ENCODE measurements at places on chromosomes 12 and 14.

GRCh38 chr12:116420227-116420880, 138.8 kb upstream of the MAP1LC3B2 start:
- no peak for DNase-seq

DNA sequence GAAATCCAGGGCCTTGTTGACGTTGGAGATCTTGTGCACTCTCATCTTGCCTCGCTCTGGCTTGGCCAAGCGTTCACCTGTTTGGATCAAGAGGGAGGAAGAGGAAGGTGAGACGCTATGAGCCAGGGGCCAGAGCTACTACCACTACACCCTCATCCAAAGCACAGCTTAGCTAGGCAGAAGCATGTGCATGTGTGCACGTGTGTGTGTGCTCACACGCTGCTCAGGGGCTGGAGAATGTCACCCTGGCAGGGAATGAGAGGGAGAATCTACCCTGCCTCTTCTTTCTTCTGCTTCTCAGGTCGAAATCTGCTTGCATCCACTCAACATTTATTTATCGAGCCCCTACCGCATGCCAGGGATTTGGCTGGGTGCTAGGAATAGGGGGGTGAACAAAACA, 58.1 kb downstream of the ACTN1 start:
- DNase-seq = no peak

- DNase-seq = peak; percentile 76
These were observed 1.5 kb upstream of the SRRM4 start for GRCh38 chr12:118979763-118980406.

DNA sequence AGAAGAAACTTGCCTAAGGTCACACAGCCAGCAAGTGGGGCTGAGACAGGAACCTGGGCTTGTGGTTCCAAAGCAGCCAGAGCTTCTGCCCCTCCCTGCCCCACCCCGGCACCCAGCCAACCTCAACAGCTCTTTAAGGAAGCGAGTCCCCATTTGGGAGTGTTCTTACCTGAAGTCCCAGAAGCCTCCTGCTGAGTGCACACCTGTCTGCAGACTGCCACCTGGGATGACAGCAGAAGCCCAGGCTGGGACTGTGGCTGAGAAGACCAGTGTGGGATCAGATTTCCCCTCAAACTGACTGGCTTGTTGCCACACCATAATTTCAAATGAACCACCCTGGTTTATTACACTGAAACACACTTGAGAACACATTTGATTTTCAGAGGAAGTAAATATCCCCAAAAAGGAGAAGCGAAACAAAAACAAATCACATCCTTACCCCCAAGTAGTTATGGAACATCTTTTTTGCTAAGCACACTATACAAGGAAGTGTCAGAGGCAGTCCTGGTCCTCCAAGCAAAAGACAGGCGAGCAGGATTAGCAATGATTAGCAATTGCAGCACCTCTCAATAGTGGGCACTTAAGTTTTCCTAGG, 6.3 kb upstream of the RIN3 start:
- no peak for DNase-seq

DNA sequence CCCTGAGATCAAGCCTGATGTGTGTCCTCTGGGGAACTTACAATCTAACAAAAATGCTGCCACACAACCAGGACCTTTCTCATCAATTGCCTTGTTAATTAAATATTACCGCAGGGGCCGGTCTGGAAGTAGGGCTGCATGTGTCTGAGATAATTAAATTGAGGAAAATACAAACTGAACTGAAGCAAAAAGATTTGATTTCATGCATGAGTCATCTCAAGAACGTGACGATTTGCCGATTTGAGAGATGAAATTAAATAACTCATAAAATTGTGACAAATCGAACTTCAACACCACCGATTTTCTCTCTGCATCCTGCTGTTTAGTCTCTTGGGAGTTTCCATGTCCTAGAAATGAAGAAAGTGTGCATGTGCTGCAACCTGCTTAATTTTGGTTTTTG, 94.6 kb upstream of the DAAM1 start:
- DNase-seq = no peak

GRCh38 chr12:96255077-96255476, 60.9 kb downstream of the ELK3 start:
- no peak for DNase-seq

GRCh38 chr12:117161460-117162166, 28.7 kb downstream of the FBXO21 start:
- no peak for DNase-seq

- no peak for DNase-seq
These were observed 119.9 kb upstream of the ATP2B1 start for GRCh38 chr12:89828575-89828974.

DNA sequence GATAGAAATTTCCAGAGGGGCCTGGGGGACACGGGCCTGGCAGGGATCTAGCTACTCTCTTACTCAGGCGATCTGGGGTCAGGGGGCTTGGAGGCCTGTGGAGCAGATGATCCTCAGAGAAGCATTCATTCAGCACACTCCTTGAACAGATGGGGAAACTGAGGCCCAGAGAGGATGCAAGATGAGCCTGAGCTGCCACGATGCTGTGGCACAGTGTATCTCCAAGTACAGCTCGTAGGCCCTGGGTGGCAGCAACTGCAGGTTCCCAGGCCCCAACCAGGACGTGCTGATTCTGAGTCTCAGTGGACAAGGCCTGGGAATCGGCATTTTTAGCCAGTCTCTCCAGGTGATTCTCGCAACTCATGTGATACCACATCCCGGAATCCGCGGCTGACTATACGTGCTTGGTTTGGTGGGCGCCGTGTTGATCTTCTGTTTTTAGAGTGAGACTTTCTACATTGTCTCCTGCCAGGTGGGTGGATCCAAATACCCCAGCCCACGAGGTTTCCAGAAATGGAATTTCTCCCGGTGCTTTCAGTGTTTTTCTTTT, 22.5 kb downstream of the ADGRD1 start:
- no peak for DNase-seq

GRCh38 chr14:55721353-55721752, 141.3 kb downstream of the KTN1 start:
- DNase-seq = no peak

DNA sequence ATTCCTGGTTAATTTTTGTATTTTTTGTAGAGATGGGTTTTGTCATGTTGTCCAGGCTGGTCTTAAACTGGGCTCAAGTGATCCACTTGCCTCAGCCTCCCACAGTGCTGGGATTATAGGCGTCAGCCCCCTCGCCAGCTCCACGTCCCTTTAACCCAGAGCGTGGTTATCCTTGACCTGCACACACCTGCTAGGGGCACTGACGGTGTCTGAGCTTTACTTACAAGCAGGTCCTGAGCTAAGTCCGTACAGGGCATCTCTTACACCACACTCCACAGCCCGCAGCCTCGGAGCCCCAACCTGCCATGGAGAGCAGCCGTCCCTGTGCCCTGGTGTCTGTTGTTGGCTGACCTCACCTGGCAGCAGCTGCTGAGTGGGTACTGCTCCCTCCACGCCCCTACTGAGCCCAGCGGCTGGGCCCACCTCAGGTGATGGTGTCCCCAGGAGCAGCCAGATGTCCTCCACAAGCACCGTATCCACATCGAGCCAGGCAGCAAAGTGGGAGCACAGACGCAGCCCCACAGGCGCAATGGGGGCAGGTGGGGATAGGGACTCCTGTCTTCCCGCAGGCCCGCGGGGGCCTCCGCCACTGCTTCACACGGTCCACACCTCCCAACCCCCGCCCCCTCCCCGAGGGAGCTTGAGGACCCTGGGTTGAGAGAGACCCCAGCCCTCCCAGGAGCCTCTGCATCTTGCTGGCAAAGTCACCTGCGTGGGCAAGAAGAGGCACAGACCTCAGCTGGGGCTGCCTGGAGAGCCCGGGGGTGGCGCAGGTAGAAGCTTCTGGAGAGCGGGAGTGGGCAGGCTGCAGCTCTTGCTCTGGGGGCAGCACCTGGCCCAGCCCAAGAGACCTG, 325.4 kb upstream of the SFSWAP start:
- DNase-seq = no peak

DNA sequence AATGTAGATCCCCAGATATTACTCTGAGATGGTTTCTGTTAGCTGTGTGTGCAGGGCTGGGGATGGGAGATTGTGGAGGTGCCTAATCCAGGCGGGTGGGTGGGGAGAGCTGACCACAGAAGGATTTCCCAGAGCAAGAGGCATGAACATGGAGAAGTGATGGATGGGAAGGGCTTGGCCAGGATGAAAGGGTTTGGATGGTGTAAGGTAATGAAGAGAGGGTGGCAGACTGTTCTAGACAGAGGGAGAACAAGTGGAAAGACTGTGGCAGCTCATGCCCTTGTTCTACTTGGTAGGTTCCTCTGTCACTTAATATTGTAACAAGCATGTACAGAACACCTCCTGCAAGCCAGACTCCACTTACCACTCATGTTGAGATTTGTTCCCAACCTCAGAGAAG, 187.8 kb downstream of the NPAS3 start:
- no peak for DNase-seq

- peak; percentile 84 for DNase-seq
These were observed 9.6 kb upstream of the RPAP3 start for GRCh38 chr12:47715393-47715876.

DNA sequence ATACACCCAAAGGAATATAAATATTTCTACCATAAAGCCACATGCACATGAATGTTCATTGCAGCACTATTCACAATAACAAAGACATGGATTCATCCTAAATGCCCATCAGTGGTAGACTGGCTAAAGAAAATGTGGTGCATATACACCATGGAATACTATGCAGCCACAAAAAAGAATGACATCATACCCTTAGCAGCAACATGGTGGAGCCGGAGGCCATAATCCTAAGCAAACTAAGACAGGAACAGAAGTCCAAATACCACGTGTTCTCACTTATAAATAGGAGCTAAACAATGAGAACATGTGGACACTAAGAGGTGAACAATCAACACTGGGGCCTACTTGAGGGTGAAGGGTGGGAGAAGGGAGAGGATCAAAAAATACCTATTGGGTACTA, 198.5 kb downstream of the BMP4 start:
- no peak for DNase-seq

- DNase-seq = no peak
These were observed 852.3 kb upstream of the TMEM132C start for GRCh38 chr12:127414636-127415035.
